ENCODE measurements at places on chromosomes 3 and 15. TPM values are rescaled to one million over a fixed set of nuclear protein-coding genes. Genes with fewer than 3 reads are reported as not detected.

DNA sequence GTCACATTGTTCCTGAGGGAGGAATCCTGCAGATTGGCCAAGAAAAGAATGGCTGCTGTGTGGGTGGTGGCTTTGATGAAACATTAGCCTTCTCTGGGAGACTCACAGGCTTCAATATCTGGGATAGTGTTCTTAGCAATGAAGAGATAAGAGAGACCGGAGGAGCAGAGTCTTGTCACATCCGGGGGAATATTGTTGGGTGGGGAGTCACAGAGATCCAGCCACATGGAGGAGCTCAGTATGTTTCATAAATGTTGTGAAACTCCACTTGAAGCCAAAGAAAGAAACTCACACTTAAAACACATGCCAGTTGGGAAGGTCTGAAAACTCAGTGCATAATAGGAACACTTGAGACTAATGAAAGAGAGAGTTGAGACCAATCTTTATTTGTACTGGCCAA lies 6.1 kb downstream of the PTX3 start:
- no peak for DNase-seq

DNA sequence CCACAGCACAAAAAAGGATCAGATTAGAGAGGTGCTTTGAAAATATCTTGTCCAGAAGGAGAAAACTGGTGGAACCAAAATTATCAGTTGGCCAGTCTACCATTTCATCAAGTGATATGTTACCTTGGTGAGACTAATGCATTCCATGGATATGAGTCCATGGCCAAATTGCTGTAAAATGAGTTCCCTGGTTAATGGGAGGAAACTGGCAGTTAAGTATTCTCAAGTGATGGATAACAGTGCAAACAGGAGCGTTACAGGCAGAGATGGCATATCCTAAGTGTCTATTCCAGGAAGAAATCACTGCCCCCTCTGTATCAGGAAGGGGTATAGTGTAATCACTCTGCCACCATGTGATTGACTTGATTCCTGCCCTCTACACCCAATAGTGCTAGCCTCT lies 34.0 kb downstream of the MYRIP start:
- no peak for DNase-seq

DNA sequence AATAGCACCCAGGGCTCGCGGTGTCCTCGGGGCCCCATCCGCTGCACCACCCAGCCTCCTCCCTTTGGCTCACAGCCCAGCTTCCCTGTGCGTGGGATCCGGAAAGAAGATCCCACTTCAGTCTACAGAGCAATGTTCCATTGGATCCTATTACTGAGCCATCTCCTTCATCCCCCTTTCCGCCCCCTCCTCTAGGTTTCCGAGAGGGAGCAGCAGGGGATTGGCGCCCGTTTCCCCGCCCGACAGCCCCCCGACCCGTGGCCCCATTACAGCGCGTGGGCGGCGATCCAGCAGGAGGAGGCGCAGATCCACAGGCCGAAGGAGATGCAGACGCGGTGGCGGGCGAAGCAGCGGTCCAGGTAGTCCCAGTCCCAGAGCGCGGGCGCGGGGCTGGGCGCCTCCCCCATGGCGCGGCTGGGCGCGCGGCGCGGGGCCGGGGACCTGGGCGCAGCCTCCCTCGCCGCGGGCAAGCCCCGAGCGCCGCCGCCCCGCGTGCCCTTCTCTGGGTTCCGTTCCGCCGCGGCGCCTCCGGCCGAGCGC lies 340 bp downstream of the TMEM44 start:
- peak; percentile 58 for DNase-seq

- no peak for DNase-seq
Measured at GRCh38 chr3:70312336-70312735, at the start of gene MDFIC2. TSS of gene MDFIC2 (minus strand) at chr3:70312638. CDS start at chr3:70311973, 665 bp downstream.

GRCh38 chr15:48029642-48030041 lies 91.1 kb upstream of the SLC24A5 start:
- DNase-seq, result no peak

DNA sequence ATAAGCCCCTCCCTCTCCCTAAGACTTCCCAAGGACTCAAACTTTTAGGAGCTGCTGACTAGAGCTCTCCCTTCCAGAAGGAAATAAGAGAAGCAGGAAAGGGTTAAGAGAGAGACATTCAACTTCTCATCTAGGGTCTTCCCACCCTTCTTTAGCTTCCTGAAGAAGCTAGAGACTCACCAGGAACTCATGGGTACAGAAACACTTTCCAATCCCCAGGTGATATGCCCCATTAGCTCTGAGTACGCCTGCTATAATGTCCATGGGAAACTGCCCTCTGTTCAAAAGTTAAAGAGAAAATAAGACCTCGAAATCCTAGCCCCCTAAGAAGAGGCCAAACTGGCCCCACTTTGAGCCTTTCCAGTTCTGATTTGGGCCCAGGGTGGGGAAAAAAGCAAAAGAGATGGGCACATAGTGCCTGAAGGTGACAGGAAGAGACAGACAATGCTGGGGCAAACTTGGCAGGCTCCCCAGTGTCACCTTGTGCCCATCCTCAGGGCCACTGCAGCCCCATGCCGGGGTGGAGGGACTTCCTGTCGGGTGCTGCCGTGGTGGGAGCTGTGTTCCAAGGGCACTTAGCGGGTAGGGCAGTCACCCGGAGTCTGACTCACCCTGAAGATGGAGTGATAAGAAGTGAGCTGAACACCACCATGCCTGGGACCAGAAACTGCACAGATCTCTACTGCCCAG lies 29.5 kb downstream of the CCDC12 start:
- DNase-seq, result peak; percentile 72

DNA sequence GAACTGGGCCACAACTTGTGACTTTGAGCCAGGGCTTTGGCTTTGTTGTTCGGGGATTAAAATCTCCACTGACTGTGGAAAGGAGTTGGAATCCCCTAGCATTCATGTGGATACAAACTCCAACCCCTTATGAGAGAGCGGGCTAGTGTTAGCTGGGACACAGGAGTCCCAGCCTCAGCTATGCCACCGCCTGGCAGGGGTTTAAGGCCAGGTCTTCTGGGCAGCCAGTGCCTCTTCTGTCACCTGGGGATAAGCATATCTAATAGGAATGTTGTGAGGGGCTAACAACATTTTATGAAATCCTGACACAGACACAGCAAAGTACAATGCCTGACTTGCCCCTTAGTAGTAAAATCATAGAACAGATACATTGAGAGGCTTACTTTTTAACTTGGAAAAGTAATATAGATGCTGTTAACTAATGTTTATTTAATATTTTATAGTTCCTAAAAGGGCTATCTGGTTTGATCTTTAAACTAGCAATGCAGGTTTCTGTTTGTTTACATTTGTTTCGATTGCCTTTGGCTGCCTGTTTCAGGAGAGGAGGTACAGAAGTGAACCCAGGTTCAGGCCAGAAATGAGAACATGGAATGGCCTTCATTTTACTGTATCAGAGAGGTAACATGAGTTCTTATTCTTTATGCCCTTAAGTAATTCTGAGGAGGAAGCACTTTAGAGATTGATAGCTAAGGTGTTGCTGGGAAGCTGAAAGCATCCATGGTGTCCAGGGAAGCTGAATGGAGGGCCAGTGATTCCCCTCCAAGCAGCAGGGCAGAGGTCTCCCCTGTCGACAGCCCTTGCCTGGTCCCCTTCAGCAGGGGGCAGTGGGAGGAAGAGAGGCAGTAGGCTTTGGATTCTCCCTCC lies 8.7 kb downstream of the GPR160 start:
- DNase-seq, result no peak

DNA sequence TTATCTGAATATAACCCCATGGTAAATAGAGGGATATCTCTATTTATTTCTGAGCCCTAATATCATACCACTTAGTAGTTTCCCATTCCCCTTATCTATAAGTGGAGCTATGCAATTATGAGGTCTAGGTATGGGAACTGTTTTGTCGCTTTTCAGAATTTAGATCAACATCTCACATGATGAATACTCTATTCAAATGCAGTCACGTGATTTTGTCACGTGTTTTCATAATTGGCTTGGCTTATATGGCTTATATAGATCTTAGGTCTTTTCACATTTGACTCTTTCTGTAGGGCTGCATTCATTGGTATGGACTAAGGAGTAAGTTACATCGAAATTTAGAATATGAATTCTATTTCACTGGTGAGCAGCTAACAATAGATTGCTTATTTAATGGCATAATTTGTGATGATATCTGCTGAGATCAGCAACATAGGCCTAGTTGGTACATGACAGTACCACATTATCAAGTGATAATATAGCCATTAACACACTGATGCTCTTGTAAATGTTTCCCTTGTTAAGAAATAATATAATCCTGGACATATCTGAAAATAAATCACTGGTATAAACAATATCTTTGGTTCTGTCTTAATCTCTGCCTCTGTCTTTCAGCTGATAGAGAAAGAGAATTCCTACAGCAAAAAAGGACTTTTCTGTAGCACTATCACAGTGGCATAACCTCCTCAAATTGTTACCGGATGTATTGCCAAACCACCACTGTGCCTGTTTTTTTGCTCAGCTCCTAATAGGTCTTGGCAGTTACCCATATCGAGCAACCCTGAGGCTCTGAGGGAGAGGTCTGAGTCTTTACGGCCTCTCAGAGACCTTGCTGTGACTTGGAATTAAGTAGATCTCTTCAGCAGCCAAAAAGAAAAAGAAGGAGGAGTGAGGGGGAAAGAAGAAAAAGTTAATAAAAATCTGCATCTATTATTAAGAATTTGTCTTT lies 357.1 kb downstream of the ZPLD1 start:
- DNase-seq, result no peak

Gene TMCO5A
- not detected for total RNA-seq

Gene HACD3
- 65.9 TPM for total RNA-seq

All from K562 (cell line).